ENCODE measurements at places on chromosomes 7 and 10. TPM values are rescaled to one million over a fixed set of nuclear protein-coding genes. Genes with fewer than 3 reads are reported as not detected.

The NXPH1 gene
- not detected for polyA plus RNA-seq

- no peak for DNase-seq
Observed at GRCh38 chr10:76080991-76081390, 649.6 kb downstream of the LRMDA start.

- DNase-seq: no peak
Observed at GRCh38 chr7:102875700-102876295, 37.0 kb upstream of the LRRC17 start.

The SORCS3 gene
- 0.06 TPM for polyA plus RNA-seq

- no peak for DNase-seq
Observed at GRCh38 chr10:50582766-50583762, 40.7 kb downstream of the SGMS1 start.

DNA sequence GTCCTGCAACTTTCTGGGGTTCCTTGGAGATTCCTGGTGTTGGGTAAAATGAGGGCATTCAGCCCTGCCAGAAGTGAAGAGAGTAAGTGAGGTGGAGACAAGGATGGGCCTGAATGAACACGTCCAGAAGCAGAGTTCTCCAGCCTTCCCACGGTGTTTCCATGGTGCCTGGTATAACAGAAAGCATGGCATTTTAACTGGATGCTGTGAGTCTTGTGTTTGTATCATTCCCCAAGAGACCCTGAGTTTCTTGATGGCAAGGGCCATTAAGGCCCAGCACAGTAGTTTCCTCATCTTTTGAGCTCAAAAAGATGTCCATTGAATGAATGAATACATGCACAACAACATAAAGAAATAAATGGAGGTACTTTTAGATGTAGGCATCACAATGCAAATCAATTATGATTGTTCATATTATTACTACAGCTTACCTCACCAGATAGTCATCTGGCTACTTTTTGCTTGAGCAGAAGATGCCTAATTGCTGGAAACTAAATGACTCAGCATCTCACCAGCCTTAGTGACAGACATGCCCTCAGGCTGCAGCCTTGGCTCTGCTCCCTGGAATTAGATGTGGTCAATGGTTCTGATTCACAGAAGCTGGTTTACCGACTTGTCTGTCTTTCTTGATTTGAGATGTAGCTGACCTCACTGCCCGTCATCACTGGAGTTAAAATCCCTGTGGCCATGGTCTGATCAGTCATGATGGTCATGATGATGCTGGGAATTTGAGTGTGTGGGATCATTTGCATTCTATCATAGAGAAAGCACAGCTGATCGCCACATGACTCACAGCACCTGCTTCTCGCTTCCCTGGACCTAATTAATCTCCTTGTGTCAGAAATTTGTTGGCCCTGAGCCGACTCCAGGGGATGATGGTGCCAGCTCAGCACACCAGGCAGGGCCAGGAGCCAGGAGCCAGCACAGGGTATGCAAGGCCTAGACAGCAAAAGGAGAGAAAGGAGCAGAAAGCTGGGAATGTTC is 83.9 kb downstream of the CXCL12 start:
- DNase-seq: no peak

DNA sequence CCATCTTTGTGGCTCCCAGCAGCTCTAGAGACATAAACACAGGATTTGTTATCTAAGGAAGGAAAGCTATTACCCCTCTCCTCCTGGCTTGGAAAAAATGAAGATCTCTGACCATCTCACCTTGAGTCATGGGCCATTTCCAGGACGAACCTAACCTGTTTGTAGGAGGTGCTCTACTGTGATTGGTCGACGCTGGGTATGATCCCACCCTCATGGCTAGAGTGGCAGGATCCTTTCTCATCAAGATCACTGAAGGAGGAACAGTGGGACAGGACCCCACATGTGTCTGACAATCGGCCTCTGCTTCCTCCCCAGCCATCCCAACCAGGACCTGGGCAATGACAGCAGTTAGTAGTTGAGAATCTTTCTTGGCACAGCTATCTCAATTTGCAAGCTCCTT is 144.1 kb downstream of the EMX2 start:
- no peak for DNase-seq

- no peak for DNase-seq
Observed at GRCh38 chr7:32102432-32102873, 32.2 kb upstream of the PDE1C start.

DNA sequence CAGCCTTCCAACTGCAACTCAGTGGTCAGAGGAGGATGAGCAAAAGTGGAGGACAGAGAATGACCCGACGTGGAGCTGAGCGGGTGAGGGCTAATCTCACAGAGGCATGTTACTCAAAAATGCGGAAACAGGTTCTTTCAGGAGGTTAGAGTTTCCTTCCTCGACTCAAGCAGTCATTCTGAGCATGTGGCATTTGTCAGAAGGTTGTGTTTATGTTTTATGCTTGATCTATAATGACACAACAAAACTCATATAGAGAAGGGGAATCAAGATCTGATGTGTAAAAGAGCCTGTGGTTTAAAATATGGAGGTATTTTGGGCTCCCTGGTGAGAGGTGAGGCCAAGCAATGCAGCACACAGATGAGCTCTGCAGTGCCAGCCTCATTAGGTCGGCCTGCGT is 311.4 kb downstream of the ADARB2 start:
- DNase-seq: no peak

- DNase-seq: no peak
Observed at GRCh38 chr10:4073912-4074311, 288.9 kb upstream of the KLF6 start.

DNA sequence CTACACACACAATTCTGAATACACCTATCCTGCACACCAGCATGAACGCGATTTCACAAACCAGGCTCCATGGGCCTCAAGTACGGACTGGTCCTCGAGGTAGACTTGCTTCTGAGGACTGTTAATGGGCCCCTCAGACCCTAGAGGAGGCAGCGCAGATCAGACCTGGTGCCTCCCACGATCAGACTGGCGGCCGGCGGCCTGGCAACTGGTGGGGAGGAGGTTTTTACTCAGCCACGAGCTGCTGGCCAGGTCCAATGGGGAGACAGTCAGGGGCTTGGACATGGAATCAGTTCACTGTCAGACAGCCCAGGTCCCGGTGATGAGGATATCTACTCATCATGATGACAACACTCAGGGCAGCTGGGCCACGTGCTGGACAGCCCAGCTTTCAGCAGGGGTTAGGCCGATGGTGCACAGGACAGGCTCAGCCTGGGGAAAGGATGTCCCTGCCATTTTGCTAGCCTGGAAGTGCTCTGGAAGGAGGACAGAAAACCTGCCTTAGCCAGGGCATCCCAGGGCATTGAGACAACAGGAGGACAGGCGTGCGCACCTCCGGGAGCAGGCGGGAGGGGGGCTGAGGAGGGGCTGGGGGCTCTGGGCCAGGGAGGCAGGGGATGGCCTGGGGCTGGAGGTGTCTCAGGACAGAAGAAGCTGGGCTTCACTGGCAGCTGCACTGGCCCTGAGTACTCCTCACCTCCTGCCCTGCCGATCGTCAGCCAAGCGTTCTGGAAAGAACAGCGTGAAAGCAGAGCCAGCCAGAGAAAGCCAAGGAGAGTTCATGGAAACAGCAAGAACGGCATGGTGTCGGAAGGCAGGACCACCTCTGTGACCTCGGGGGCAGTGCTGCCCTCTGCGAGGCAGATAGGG is 48.0 kb upstream of the RASGEF1A start:
- no peak for DNase-seq

The TAS2R3 gene
- 2.4 TPM for polyA plus RNA-seq

GRCh38 chr7:118252087-118252486 is 27.6 kb downstream of the ANKRD7 start:
- DNase-seq: no peak

The TMEM184A gene
- 2.1 TPM for polyA plus RNA-seq

DNA sequence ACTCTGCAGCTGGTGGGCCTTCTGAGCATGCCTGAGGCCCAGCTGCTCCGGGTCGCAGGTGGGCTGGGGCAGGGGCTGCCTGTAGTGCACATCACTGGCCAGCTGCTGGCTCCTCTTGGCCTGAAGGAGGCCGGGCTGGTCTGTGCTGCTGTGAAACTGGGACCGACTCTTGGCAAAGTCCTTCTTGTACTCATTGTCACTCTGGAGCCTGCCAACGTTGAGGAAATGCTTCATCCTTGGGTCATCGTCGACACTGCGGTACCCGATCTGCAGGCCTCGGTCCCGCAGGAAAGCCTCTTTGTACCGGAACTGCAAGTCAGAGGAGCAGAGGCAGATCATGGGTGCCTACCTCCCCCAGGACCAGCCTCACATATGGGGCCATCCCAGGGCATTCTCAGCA is 37.7 kb downstream of the HABP2 start:
- no peak for DNase-seq

DNA sequence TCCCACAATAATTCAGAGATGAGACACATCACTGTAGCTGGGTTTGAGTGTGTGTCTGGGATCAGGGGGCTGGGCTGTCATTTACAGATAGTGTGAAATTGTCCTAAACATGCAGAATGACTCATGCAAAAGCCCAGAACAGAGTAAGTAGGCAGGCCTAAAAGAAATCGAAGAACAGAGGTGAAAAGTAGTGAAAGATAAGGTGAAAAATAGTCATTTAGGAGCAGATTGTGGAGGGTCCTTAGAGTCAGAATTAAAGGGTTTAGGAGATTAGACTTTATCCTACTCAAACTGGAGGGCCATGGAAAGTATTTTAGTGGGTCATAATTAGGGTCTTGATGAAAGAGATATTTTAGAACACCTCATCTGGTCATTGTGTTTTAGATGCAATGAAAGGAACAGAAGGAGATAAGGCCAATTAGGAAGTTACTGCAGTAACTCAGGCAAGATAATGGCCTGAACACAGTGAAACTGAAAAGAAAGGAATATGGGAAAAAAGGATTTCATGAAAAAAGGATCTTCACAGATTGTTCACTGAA is 58.3 kb upstream of the NEBL start:
- DNase-seq: no peak

DNA sequence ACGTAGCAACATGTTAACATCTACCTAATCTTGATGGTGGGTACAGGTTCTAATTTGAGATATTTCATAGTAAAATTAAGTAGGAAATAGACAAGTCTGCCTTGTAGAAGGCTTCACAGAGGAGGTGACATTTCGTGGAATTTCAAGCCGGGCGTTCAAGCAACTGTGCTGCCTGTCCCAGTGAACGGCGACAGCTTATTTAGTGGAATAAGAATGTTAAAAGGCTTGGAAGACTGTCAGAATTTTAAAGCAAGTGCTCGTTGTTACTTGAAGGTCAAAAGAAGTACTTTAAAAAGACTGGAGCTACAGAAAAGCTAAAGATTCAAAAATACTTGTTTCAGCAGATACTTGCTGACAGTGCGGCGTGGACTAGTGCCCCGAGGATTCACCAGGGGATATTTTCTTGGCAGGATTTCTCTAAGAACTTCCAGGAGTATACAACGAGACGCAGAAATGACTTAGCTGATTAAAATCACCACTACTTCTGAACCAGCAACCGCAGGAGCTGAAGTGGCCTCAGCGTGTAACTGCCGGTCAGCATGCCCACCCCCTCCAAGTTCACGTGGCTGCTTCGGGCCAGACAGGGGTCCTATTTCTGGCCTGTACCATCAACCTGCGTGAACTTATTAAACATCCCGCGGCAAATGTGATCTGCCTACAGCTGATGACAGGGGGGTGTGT is 46.5 kb downstream of the CTBP2 start:
- no peak for DNase-seq

The CAPZA2 gene
- polyA plus RNA-seq: 139 TPM

DNA sequence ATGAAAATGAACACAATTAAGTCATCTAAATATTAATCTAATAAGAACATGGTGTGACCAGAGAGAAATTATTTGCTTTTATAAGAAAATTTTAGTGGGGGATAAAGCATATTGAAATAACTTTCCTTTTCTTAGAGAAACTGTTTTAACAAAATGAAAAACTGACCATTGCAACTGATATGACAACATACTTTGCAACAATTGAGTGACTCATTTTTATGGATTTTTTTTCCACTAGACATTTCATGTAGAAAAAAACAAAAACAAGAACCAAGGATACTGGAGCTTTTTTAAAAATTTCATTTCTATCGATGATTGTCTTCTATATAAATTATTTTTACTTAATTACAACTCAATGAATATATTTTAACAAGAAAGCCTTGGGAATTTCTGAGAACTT is 90.0 kb downstream of the C1GALT1 start:
- DNase-seq: no peak

The ODAD2 gene
- polyA plus RNA-seq: 3.0 TPM

The KIF5B gene
- polyA plus RNA-seq: 179 TPM

The CDNF gene
- polyA plus RNA-seq: 2.6 TPM

The SEM1 gene
- 186 TPM for polyA plus RNA-seq

DNA sequence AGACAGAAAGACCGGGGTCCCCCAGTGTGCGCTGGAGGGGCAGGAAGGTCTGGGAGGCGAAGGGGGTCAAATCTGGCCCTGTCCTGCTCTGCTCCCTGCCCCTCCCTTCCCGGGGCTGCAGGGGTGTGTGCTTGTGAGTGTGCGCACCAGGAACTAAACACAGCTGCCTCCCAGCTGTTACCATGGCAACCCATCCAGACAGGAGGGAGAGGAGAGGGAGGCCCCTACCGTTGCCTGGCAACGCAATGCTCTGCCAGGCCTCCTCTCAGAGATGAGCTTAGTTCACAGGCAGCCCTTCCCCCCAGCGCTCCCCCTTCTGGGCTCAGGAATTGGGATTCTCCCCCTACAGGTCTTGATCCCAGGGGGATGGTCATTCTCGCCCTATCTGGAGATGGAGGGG is 6.1 kb downstream of the NYAP1 start:
- DNase-seq: no peak

GRCh38 chr7:136312592-136312991 is 335.4 kb upstream of the MTPN start:
- no peak for DNase-seq

- peak; percentile 64 for DNase-seq
Observed at GRCh38 chr10:75396631-75397495, 4.7 kb downstream of the ZNF503 start.

The SPDYE2 gene
- 11.2 TPM for polyA plus RNA-seq

DNA sequence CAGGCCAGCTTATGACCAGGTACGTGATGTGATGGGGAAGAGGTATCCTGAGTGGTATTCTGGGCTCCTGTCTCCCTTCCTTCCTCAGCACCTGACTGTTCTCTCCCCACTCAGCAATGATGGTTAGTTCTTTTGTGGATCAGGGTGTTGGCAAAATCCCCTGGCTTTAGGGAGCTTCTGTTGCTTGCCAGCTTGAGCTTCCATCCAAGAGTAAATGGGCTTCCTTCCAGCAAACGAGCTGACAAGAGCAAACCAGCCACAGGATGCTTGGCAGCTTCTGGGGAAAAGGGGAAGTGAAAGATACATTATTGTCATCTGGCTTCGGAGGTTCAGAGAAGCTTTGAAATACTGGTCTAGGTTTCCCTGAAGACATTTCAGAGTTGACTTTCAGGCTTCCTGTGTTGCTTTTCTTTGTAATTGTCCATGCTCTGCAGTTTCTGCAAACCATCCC is 5.2 kb downstream of the DUSP5 start:
- DNase-seq: no peak

- no peak for DNase-seq
Observed at GRCh38 chr10:112184052-112184371, 447 bp upstream of the GPAM start.

- DNase-seq: no peak
Observed at GRCh38 chr7:31873816-31874597, 187.0 kb downstream of the PPP1R17 start.

The TLL2 gene
- polyA plus RNA-seq: 0.47 TPM

- no peak for DNase-seq
Observed at GRCh38 chr7:129356176-129356575, 78.1 kb upstream of the STRIP2 start.
